BJ (cell line): ENCODE measurements at places on chromosomes 1 and 21.

DNA sequence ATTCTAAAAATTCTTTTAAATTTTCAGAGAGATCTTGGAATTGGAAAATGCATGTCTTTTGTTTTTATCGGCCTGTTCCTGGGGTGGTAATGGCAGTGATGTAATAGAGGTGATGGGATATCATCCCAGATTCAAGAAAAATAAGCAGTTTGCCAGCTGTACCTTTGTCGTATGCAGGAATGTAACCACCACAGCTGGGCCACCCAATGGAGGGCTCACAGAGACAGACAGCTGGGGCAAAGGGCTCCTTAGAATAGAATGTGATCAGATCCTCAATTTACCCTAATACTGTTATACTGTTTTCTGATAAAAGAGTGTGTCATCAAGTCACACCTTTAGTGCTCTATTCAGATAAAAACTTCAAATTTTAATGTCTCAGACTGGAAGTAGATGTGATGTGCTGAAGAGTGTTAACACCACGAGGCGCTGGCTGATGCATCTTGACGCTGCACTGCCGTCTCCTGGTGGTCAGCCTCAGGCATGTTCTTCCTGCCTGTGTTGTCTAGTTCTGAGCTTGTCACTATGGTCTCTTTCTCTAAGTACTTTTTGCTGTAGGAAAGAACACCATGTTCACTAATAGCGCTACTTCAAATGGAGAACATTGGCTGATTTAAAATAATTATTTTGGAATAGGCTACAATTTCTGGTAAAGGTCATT lies 78.8 kb downstream of the C1orf21 start:
- no peak for DNase-seq

DNA sequence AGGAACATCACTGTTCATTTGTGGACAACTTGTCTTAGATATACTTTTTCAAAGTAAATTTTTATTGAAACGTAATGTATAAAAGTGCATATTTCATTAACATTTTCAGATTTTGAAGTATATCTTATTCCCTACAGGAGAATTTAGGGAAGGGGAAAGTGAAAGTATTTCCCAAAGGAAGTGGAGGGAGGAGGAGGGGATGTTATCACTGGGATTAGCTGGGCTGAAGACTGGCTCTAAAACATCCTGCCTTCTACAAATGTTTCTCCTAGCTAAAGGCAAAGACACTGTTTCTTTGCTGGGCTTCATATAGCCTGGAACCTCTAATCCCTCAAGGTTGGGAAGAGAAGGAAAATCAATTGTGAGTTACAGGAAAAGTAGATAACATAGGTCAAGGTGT lies 7.1 kb upstream of the ZNF697 start:
- DNase-seq = no peak

DNA sequence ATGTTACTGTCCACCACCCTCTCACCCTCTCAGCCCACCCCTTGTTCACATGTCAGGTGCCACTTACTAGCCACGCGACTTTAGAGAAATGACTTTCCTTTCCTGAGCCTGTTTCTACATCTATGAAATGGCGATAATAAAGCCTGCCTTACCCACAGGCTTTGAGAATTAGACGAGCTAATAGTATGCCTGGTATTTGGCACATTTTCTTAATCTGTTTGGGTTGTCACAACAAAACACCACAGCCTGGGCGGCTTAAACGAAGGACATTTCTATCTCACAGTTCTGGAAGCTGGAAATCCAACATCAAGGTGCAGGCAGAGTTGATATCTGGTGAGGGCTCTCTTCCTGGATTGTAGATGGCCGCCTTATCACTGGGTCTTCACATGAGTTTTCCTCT lies 273.9 kb upstream of the FMN2 start:
- no peak for DNase-seq

- DNase-seq = no peak
These were observed 199.0 kb upstream of the DPYD start for GRCh38 chr1:98119796-98120195.

DNA sequence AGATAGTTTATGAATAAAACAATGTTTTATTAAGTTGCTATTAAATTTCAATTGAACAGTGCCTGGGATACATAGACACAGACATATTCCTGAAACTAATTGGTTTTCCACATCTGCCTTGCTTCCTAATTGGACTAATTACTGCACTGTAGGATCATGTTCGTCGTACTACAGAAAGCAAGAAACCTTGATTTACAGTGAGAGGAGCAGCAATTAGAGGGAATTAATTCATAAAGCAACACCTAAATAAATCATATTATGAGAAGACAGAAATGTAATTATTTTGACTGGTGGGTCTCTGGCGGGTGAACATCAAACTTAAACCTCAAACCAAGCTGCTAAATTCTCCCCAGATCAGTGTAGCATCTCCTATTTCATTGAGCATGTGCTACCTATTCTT lies 124.6 kb upstream of the CAMK1G start:
- DNase-seq = no peak

DNA sequence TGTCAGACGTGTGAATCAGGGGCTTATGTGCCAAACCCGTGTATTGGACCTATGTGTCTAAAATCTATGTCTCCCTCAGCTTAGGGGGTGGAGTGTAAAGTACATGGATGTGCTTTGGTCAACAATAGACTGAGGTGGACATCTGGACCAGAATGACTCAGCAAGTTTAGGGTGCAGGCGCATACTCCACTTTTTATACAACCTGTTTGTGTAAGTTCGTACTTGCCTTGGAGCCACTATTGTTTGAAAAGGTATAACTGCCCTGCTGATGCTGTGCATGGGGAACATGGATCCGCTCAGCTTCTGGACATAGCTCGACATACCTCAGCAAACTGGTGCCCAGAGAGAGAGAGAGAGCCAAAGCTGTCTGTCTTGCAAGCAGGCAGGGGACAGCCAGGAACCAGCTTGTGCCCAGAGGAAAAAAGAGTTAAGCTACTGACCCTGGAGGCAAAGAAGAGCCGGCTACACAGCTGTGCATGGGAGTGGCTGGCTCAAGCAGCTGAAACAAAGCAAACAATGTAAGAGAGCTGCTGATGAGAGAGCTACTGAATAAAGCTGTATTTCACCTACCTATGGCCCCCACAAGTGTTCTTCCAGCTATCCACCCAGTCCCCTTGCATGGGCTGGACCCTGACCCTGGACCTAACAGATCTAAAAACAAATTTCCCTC lies 41.2 kb downstream of the GJA5 start:
- DNase-seq = no peak

- DNase-seq = no peak
These were observed 6.9 kb downstream of the ARHGEF16 start for GRCh38 chr1:3461238-3461933.

DNA sequence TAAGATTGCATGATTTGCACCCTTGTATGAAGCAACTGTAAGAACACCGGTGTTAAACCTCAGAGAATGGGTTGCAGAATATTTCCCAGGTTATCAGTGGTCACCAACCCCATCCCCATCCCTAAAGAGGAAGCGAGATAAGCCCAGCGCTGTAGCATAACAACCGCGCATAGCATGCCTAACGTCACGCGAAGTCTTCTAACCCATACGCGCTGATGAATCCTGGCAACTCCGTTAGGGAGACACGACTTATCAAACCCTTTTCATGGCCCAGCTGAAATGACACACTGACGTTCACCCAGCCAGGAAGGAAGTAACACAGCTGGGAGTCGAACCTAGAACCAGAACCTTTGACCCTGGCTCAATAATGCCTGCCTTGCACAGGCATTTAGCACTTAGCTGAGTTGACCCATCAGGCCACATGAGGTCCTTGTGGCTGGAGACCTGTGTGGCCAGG lies 24.2 kb downstream of the TMEM51 start:
- DNase-seq = no peak

GRCh38 chr1:21097729-21098128 lies 79.0 kb downstream of the EIF4G3 start:
- no peak for DNase-seq

- no peak for DNase-seq
These were observed 13.5 kb downstream of the OSBPL9 start for GRCh38 chr1:51630393-51630792.

DNA sequence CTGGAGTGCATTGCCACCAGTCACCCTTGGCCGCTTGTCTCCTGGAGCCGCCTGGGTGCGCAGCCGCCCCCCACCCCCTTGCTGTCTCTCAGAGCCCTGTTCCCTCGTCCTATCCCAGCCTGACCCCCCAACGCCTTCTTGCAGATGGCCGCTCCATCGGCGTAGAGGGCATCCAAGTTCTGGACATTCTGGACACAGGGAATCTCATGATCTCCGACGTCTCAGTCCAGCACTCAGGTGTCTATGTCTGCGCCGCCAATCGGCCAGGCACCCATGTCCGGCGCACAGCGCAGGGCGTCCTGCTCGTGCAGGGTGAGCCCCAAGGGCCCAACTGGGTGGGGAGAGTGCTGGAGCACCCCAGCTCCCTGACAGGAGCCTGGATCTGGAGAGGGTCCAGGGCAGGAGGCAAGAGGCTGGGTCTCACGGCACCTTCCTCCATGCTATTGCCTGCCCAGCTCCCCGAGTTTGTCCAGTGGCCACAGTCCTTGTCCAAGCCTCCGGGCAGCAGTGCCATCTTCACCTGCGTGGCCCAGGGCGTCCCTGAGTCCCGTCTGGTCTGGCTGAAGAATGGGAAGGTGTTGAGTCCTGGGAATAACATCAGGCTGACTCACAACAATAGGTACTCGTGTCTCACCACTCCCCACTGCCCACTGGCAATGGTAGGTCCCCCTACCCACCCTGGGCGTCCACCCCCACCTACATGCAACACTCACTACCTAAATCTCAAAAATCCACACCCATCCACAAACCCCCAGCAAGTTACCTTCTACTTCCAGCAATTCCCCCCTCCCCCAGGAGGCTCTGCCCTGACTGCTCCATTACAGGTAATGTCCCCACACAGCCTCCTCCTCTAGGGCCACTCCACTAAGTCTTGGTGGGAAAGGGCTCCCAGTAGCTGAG lies 24.6 kb downstream of the SLC27A3 start:
- DNase-seq = no peak

- DNase-seq = no peak
These were observed 297.8 kb downstream of the BRINP3 start for GRCh38 chr1:190179817-190180216.
